Astrocyte of the spinal cord (primary cell): ENCODE measurements at places on chromosomes 5 and 9.

GRCh38 chr9:121059998-121060636, 10.0 kb upstream of the C5 start:
- peak; percentile 79 for DNase-seq

- no peak for DNase-seq
These were observed 1.6 kb upstream of the FOXE1 start for GRCh38 chr9:97851446-97851883.

DNA sequence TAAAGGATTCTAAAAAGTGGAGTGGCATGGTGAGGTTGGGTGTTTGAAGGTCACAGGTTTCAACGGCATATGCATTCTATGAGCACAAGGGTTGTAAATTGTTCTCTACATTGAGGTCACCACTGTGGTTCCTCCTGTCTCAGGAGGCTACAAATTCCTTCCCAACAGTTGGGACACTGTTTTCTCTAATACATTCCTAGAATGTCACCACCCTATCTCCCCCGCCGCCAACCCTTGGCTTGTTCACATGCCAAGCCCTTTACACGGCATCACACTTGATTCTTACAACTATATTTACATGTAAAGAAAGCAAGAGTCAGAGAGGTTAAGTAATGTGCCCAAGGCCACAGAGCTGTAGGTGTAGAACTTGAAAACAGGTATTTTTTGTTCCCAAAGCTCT, 315.1 kb downstream of the RAB3C start:
- no peak for DNase-seq

- DNase-seq = no peak
These were observed 1523.6 kb upstream of the WWC1 start for GRCh38 chr5:166767858-166768257.

DNA sequence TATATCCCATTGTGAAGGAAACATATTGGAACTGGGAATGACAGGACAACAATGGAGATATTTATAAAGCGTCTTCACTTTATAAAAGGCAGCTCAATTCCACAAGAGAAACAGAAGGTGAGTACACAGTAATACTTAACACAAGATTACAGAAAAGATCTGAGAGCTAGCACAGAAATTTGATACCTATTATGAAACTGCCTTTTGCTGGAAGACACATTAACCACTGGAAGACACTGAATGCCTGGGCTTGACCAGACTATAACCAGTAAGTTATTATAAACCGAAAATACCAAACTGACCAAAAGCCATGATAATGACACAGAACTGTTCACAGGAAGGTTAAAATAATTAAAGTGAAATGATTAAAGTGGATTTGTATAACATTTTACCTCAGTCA, 195.4 kb downstream of the NR2F1-AS1 start:
- DNase-seq = peak; percentile 62

DNA sequence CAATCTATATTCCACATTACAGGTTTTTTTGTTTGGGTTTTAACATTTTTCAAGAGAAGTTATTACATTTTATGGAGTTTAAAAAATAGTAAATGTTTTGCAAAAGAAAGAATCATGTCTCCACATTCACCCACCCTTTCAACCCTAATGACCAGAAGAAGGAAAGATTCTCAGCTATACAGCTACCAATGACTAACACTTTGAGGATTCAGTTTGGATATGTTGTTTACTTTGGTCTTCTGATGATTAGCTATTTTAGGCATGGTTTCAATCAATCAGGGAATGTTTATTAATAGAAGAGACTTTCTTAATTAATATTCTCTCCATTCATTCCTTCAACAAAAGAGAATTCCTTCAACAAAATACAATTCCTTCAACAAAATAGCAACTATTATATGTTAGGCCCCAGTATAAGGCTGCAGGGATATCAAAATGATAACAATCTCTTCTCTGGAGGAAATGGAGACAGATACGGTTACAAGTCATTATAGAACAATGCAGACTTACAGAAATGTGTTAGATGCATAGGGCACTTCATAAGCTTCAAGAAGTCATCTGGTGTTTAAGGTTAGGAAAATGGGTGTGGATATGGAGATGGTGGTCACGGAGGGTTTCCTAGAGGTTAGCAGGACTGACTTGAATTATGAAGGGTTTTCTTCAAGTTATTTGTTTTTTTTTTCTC, 9.3 kb upstream of the NR3C1 start:
- no peak for DNase-seq

DNA sequence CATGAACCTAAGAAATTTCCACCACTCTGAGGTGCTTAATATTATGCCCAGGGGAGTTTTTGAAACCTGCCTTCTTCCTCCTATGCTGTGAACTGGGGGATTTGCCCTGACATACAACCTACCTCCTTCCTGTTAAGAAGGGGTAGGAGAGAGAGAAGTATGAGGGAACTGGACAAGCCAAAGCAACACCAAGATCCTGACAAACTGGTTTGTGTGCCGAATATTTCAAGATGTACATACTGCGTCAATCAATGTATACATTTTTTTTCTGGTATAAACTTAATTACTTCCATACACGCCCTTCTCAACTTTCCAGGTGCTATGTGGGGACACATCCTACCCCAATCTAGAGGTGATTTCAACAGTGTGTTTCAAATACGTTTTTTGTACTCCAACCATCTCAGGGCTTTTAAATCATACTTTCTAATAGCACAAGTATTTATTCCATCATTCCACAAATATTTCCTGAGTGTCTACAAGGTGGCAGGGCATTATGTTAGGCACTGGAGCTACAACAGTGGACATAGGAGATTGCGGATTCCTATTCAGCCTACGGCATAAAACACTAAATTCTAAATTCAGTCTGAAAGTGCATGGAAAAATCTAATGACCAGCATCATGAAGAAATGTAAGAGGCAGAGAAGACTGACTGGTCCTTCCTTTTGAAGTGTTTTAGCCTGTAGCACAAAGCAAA, 70.1 kb upstream of the IFNK start:
- DNase-seq = no peak

DNA sequence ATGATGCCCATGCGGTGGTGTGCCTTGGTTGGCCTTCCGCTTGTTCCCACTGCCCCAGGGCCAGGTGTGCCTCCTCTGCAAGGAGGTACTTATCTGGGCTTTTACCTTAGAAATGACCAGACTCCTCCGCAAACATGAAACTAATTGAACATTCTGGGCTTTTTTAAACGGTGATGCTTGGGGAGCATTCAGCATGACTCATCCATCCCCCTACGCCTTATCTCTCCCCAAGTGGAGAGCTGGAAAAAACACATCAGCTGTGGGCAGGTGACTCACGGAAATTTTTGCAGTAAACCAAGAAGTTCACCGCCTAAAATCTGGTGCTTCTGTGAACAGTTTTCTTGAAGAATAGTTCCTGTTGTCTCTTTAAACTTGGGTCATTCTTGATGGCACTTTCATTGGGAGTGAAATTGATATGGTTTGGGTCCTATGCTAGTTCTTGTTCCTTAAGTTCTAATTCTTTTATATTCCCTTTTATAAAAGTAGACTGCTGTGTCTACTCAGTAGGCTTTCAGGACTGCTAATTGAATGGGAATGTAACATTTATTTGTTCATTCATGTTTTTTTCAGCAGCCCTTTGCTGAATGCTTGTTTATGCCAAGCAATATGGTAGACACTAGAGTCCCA, 39.6 kb downstream of the SFXN1 start:
- peak; percentile 90 for DNase-seq

GRCh38 chr9:124188331-124189110, 69.2 kb upstream of the NEK6 start:
- no peak for DNase-seq

- no peak for DNase-seq
These were observed 369 bp downstream of the OCLN start for GRCh38 chr5:69492923-69493395.

DNA sequence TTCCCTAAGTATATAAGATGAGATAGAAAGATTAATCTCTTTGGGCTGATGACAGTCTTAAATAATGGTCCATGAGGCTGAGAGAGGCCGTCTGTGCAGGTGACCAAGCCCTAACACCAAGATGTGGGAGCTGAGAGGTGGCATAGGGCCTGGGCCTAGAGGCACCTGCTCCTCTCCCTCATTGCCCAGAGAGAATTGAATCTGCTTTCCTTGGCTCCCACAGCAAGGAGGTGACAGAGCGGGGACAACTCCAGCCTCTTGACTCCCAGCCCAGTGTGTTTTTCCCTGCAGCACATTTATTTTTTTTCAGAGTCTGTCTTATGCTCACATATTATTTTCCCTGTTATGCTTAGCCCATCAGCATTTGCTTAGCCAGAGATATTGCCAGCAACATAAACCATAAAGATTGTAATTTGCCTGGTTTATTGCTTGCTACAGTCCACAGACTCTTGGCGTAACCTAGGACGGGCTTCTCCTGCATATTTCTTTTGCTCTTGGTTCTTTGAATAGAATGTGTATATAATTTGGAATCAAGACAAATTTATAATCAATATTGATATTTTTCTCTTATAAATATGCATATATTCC, 105.6 kb downstream of the NTRK2 start:
- no peak for DNase-seq

- no peak for DNase-seq
These were observed 88.7 kb downstream of the TLE1 start for GRCh38 chr9:81600631-81601030.

DNA sequence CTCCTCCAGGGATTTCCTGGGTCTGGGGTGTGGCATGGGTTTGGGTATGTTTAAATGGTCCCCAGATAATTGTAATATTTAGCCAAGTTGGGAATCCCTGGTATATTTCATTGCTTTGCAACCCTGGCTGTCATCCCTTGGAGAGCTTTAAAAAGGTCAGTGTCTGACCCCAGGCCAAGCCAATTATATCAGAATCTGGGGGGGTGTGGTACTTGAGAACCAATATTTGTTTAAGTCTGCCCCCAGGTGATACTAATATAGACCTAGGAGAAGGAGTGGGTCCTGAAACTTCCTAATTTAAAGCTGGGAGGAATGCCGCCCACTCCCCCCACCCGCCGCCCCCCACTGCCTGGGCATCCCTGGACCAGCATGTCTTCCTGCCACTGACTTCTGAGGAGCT, 38.2 kb upstream of the SLC2A8 start:
- no peak for DNase-seq

DNA sequence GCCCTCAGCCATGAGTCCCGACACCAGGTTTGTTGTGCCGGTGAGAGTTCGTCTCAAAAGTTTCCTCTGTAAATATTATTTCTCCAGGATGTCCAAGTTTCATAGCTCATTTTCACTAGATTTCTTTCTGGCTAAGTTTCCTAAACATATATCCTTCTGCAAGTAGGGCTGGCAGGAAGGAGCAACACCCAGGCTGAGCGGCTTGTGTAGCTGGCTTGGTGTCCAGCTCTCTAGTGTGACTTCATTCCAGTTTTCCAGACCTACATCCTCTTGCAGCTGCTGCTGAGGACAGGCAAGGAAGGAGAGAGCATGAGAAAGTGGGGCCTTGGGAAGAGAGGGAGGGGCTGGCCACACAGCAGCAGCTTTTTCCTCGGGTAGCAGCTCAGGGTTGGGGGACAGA, 80.3 kb downstream of the FGF1 start:
- no peak for DNase-seq

GRCh38 chr9:90950600-90950999, 149.0 kb downstream of the SYK start:
- DNase-seq = no peak

- DNase-seq = no peak
These were observed 187.6 kb downstream of the PCSK1 start for GRCh38 chr5:96245140-96246091.

DNA sequence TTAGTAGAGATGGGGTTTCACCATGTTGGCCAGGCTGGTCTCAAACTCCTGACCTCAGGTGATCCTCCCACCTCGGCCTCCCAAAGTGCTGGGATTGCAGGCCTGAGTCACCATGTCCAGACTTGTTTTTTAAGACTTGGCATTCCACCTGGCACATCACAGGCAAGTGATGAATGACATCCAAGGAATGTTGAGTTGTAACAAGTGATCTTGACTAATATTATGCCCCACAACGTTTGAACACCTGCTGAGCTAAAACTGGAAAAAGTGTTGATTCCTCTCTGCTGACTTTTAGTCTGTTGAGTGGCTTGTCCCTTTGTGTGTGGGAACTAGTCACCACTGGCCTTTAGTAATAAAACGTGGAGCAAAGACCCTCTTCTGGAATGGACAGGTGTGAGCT, 54.6 kb downstream of the SUB1 start:
- DNase-seq = no peak

GRCh38 chr9:12775679-12776512, 1.1 kb downstream of the LURAP1L start:
- DNase-seq = peak; percentile 88

DNA sequence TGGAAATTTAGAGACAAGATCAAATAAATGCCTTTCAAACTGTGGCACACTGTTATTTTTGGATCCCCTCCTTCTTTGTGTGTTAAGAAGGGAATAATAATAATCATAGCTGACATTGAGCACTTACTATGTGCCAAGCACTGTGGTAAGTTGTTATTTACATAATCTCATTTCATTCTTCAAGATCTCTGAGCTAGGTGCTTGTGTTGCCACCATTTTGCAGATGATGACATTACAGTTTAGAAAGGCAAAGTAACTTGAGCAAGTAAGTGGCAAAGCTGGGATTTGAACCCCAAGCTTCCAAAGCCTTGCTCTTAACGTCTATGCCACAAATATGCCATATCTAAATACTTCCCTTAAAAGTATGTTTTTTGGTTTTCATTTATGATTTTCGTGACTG, 121.8 kb upstream of the TMEM161B start:
- no peak for DNase-seq

DNA sequence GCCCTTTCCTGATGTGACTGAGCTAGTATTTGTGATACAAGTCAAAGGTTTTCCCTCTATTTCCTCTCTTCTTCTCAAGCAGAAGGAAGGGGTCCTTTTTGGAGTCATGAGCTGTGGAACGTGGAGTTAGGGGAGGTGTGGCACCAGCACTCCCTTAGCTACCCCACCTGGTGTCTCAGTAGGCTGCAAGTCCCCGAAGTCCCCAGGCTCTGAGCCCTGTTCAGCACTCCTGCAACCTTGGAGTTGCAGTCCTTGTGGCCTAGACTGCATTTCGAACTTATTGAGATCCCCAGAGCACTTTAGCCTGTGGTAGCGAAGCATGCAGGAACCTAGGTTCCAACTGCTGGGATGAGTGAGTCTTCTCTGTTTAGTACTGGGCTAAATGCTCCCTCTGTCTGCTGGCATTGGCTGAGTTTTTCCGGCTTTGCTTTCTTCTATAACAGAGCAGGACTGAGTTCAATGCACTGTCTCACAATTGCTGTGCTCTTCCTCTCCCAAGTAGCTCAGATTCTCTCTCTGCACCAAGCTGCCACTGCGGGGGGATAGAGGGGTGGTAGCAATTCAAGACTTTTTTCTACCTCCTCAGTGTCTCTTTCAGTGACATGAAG, 600.7 kb upstream of the CDH9 start:
- DNase-seq = no peak

DNA sequence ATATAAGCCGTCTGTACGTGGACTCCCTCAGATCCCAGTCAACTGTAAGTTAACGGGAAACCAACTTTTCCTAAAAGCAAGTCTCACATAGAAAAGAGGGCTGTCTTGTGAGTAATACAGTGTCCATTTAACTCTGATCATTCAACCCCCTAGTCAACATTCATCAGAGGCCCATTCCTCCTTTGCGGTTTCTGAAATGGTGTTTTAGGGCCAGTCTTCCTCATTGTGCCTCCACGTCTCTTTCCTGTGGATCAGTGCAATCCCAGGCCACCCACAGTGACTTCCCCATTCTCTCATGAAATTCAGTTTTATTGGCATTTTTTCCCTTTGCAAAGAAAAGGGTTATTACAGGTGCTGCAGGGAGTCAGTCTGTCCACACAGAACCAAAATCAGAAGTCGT, 261.8 kb downstream of the NR3C1 start:
- no peak for DNase-seq

- DNase-seq = no peak
These were observed 227.0 kb downstream of the ELAVL2 start for GRCh38 chr9:23598994-23599393.

GRCh38 chr9:107397076-107398044, 92.2 kb downstream of the KLF4 start:
- DNase-seq = peak; percentile 6
